ENCODE measurements at places on chromosomes 16 and 17.

DNA sequence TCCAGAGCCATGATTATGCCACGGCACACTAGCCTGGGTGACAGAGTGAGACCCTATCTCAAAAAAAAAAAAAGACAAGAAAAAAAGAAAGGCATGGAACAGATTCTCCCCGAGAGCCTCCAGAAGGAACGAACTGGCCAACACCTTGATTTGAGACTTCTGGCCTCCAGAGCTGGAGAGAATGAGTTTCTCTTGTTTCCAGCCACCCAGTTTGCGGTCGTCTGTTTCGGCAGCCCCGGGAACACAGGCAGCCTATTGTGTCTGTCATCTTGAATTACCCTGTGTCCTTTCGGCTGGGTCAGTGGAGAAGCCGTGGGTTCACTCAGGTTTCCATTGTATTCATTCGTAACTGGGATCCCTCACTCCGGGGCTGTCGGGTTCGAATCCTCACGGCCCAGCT is 83.9 kb downstream of the RPA1 start:
- DNase-seq, result no peak

GRCh38 chr17:49913226-49914095 is 55.5 kb upstream of the DLX4 start:
- DNase-seq, result no peak

DNA sequence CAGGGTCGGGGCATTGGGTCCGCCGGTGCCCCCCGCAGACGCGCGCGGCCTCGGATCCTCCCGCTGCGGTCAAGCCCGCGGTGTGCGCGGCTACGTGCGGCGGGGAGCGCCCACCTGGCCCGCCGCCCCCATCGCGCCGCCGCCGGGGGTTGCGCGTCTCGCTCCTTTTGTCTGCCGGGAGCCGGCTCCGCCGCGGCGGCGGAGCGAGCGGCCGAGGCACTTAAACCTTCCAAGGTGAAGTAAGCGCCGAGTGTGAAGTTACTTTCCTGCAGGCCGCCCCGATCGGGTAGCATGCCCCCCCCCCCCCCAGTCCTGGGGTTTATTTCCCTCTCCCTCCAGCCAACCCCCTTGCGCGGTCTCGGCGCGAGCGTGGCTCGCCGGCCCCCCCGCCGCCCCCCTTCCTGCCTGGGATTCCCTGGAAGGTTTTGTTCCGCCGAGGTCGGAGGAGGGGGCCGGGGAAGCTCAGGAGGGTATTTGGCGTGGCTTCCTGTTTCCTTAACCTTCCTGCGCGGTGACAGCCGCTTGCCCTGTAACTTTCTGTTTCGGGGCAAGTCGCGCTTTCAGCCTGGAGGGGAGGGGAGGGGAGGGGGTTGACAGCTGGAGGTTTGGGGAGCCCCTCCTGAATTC is 56.6 kb upstream of the GSE1 start:
- DNase-seq, result peak; percentile 82

DNA sequence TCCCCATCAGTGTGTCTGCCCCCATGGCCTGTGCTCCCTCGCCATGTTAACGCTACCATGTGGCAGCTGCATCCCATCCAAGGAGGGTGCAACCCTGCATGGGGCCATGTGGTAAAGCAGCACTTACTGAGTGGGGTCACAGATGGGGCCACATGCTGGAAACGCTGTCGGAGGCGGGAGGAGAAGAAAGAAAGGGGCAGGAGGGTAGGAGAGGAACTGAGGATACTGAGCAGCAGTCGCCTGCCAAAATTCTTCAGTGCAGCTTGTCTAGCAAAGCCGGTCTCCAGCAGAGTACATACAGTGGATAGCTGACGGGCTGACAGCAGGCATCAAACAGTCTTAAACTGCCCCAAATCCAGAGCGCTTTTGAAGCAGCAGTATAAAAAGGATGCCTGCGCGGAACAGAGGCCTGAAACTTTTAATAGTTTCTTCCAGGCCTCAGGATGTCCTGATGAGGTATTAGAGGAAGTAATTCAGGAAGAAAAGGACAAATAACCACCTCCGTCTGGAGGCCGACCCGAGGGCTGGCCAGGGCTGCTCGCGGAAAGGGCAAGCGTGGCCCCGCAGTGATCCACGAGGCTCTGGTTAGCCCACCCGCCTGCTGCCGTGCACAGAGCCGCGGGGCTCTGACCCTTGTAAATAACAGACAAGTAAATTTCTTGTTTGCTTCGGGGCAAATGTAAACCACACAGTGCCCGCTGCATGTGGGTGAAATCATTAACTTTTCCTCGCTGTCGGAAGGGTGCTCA is 149.0 kb downstream of the CCDC182 start:
- no peak for DNase-seq

GRCh38 chr16:57735755-57736418 is at the start of gene KATNB1:
KATNB1 (plus strand) TSS chr16:57735770; CDS start chr16:57737244, 1,474 bp downstream.
- DNase-seq, result no peak

DNA sequence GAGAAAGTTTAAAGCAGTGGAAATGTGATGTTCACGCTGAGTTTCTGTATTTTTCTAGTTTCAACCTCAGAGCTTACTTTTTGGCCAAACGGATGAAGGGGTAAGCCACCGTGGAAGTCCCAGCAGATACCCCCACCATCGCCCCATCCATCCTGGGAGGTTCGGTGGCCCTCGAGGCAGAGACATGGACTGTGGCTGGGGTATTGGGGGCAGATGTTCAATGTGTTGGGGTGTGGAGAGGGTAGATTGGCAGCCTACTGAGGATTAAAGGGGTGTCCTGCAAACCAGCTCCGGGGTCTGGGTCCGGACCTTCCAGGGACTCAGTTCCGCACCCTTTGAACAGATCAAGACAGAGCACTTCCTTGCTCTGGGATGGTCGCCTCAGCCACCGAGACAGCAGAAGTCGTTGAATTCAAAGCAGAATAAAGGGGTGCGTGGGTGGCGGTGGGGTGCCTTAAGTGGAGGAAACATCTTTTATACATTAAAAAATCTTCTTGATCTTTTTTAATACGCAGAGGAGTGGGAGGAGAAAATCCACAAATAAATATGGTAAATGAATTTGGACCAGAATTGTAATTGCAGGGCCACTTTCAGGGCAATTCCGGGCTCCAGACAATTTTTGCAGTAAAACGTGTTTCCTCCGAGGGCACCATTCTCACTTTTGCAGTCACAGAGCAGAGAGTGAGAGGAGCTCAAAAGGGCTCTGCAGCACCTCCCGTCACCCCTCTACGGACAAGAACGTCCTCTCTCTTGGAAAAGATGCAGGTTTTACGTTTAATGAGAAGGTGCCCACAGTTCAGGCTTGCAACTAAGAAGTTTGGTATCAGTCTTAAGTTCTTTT is 8.2 kb upstream of the CBX8 start:
- DNase-seq, result no peak

GRCh38 chr17:55348749-55349354 is 72.8 kb downstream of the MMD start:
- peak; percentile 9 for DNase-seq

- DNase-seq, result peak; percentile 75
These were observed at the start of gene ATF7IP2 for GRCh38 chr16:10385725-10386516. ATF7IP2 (plus strand) TSS chr16:10386061; CDS start chr16:10430621, 44,560 bp downstream.

GRCh38 chr17:40864661-40865390 is 2.2 kb downstream of the KRT12 start:
- no peak for DNase-seq

- no peak for DNase-seq
These were observed 11.4 kb upstream of the CCL1 start for GRCh38 chr17:34374457-34374856.

GRCh38 chr16:86663685-86664521 is 85.6 kb downstream of the FOXL1 start:
- no peak for DNase-seq

DNA sequence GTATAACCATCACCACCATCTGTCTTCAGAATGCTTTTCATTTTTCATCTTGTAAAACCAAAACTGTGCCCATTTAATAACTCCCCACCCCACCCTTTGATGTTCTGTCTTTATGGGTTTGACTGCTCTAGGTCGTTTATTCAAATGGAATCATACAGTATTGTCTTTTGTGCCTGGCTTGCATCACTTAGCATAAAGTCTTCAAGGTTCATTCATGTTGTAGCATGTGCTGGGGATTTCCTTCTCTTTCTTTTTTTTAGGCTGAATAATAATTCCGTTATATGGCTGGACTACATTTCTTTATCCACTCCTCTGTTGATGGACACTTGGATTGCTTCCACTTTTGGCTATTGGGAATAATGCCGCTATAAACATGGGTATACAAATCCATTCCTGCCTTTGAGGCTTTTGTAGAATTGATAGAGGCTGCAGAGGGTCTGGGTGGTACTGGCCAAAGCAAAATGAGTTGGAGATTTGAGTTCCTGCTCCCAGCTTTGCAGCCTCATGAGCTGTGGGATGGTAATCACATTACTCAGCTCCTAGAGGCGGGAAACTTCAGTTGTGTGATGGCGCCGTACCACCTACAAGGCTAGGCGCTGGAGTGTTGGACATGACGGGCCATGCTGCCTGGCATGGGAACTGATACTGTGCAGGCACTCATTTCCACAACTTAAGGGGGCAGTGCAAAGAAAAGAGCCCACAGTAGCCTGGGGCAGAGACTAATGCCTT is 64.8 kb downstream of the CLEC16A start:
- DNase-seq, result no peak

DNA sequence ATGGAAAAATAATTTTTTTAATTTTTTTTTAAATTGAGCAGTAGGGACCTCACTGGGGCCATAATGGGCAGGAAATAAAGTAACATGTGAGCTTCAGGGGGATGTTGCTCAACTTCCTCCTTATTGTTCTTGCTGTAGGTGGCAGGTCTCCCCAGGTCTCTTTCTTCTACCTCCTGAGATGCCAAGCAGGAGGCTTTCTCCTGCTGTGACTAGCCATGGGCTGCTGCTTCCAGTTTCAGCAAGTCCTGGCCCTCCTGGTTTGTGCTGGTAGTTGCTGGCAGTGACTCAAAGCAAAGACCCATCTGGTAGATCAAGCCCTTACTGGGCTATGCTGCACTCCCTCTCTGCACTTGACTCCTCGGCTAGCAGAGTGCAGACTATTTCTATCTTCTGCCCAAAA is 2.3 kb downstream of the DPEP2NB start:
- DNase-seq, result no peak

DNA sequence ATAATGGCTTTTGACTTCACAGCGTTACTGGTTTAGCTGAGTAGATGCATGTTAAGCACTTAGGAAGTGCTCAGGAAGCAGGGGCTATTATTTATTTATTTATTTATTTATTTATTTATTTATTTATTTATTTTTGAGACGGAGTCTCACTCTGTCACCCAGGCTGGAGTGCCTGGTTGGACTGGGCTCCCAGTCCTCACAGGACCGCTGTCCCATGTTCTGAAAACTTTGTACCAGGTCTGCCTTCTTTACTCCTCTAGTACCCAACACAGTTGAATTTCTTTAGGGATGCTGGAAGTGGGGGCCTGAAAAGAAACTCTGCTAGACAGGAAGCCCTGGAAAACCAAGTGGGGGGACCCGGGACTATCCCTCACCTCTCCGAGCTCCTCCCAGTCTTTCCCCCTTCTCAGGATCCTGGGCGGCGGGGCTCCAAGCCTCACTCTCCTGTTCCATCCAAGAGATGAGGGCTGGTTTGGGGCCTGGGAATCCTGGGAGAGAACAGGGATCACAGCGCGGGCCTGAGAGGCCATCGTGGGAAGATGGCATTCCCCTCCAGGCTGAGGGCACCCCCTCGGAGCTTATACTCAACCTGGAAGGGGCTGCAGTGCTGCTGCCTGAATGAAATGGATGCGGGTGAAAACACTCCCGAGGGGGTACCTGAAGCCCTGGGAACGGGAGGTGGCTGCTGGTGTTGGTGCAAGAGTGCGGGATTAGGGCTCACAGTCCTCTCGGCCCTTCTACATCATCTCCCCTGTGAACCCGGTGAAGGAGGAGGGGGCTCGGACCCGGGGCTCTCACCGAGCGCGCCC is 674 bp downstream of the ZNF688 start:
- DNase-seq, result no peak

DNA sequence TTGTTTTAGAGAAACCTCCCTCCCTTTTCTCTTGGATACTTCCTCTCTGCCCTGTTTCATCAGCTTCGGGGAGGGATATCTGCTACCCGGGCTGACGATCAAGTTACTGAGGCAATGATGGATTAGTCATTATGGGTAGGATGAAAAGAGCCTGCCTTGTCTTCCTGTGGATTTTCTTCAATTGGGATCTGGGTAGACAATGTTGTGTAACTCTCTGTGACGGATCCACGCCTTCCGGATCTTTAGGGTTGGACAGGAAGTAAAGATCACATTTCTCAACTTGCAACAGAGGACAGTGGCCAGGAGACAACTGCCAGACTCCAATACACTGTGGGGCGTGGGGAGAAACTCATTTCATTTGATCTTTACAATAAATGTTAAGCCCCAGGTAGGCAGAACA is 11.3 kb upstream of the CHST6 start:
- DNase-seq, result no peak

GRCh38 chr17:18141210-18141803 is 32.8 kb downstream of the MYO15A start:
- DNase-seq, result no peak

- DNase-seq, result no peak
These were observed 1.4 kb upstream of the SLX4 start for GRCh38 chr16:3612510-3613466.

- no peak for DNase-seq
These were observed 57.5 kb upstream of the TOB1 start for GRCh38 chr17:50923611-50924010.

DNA sequence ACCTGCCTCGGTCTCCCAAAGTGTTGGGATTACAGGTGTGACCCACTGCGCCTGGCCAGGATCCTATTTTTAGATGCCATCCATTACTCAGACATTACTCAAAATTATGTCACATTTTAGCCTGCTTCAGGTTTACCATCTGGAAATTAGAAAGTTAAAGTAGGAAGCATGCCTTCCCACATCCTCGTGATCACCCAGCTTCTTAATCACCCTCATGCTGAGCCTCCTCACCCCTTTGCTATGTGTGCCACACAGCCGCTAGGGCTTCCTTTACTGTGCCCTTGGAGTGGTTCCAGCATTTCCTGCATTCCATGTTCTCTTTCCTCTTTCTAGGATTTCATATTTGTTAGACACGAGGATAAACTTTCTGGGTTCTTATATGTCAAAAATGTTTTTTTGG is 9.3 kb downstream of the ADORA2B start:
- no peak for DNase-seq

DNA sequence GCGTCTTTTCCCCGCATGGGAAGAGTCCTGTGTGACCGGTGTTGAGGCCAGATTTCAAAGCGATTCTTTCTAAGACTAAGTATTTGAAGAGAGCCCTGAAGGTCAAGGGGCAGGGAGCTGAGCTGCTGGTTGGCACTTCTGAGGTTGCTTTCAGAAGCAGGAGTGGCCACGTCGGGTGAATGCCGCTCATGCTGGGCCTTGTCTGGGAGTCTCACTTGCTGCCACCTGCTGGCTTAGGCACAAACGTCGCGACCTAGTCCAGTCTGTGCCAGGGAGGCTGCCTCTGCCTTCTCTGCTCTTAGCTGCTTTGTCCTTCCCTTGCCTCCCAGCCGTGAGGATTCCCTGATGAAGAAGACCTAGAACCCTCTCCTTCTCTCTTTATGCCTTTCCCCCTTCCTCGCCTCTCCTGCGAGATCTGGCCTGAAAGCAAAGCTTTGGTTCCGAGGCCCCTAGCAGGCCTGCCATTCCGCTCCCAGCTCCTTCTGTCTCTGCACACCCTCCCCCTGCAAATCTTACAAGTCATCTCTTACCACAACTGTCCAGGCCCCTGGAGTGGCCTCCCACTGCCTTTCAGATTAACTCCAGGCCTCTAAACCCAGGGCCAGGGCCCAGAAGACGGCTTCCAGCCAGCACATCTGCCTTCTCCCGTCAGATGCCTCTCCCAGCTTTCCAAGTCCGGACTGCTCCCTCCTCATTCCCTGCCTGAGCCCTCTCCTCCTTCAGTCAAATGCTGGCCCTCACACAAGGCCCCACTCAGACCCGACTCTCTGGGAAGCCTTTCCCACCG is 11.4 kb downstream of the CTNS start:
- no peak for DNase-seq
